ENCODE measurements at places on chromosomes 6 and 20.

- no peak for DNase-seq
Observed at GRCh38 chr6:18491308-18492045, 104.3 kb downstream of the RNF144B start.

- no peak for DNase-seq
Observed at GRCh38 chr6:74519163-74519562, 686.7 kb downstream of the COL12A1 start.

DNA sequence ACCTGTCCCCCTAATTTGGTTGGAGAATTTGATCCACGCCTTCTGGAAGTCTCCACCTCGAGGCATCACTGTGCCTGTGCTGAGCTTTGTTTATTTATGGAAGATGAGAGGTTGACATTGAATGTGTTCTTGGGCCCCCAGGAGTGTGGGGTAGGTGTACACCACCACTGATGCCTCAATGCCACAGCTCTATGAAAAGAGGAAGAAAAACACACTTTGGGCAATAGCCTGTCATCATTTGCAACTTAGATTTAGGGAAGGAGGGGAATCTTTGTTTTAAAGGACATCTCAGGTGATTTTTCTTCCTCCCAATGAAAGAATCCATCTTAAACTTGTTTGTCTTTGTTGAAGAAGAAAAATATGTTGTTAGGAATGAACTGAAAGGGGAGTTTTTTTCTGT is 42.6 kb downstream of the TBC1D7 start:
- no peak for DNase-seq

DNA sequence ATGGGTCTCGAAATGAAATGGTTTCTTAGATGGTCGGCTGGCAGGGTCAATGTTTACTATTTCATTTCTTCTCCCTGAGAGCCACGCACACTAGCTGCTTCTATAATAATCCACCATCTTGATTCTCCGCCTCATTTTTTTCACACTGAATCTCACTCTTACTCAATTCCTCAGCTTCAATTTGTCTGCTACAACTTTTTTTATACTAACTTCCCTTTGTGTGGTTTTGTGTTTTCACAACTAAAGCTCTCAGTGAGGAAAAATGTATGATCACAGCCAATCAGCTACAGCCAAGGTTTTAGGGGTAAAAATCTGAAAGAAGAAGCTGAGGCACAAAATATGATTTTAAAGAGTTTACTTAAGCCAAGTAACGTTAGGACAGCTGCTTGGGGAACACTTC is 1309.4 kb downstream of the EPHA7 start:
- DNase-seq, result no peak

GRCh38 chr20:53258741-53259140 is 286.6 kb downstream of the TSHZ2 start:
- DNase-seq, result no peak

- no peak for DNase-seq
Observed at GRCh38 chr6:150279533-150279932, 89.3 kb upstream of the IYD start.

DNA sequence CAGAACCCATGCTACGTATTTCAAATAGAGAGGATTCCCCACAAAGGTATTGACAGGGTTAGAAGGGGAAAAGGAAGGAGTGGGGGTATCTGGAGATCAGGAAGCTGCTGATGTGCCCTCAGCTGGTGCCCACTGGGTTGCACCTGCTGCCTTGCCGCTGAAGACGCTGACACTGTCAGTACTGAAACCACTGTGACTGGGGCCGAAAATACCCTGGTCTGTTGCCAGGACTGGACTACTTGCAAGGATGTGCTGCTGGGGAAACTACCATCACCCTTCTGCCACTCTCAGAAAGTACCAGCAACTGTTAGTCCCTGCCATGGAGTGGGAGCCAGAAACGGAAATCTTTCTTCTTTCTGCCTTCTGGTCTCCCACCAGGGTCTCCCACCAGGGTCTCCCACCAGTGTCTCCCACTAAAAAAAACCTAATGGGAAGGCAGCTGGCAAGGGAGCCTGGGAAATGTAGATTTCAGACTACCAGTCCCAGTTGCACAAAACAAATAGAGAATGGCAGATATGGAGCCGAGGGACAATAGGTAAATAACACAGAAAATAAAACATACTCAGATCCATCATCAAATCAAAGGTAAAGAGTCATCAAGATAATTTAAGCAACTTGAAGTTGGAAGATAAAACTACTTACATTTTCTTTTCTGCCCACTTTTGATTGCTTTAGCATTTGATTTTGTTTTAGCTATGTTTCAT is 204.8 kb downstream of the TPBG start:
- DNase-seq, result no peak

GRCh38 chr20:13340088-13340487 is 119.0 kb downstream of the ISM1 start:
- DNase-seq, result no peak

DNA sequence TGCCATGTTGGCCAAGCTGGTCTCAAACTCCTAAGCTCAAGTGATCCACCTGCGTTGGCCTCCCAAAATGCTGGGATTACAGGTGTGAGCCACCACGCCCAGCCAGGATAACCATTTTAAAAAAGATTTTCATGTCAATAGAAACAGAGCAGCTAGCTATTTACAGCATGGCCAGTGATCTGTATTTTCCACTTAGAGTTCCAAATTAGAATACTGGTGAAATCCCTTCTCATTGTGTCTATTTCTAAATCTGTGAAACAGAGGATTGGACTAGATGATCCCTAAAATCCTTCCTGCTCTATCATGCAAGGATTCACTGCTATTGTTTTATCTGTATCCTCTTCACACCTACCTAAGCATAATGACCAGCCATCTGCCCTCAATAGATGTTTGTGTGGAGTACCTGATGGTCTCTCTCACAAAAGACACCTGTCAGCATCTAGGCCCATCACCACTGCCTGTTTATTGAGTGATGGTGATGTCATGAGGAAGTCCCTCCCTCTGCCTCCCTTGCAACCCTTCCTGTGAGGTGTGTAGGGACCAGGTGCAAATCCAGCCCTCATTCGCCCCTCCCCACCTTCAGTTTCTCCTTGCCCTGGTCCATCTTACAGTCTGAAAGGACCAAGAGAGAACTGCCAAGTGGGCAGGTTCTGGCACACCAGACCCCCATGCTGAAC is 26.5 kb upstream of the SMIM29 start:
- DNase-seq, result no peak

- no peak for DNase-seq
Observed at GRCh38 chr6:21694168-21694567, 100.6 kb downstream of the SOX4 start.

DNA sequence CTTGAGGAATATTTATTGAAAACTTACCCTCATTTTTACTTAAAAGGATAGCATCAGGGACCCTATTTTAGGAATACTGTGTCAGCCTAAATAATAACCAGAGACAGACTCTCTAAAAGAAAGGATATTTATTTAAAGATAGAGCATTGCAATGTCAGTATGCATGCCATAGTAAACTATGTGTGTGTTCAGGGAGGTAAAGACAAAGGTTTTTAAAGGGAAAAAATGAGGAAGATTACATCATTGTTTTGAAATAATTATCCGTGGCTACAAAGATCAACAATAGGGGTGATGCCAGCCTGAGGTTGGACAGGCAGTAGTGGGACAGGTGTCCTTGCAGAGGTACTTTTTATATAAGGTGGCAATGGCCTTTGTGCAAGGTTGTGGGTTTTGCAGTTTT is 23.7 kb upstream of the CFAP206 start:
- no peak for DNase-seq

- DNase-seq, result no peak
Observed at GRCh38 chr6:46368169-46368536, 123.1 kb downstream of the RCAN2 start.

DNA sequence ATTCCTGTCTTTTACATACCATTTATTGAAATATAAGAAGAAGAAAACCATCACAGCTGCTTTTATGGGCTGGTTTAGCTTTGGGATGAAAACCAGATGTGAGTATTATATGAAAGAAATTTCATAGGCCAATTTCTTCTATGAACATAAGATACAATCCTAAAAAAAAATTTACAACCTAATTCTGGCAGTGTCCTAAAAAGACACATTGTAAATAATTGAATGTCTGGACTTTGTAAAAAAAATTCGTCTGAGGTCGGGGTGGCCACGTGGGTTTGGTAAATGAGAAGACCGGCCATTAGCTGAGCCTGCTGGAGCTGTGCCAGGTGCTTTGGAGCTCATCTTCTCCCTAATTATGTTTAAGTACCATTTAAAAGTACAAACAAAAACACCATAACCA is 26.8 kb downstream of the DACT2 start:
- no peak for DNase-seq

GRCh38 chr6:38262026-38262425 is 377.7 kb downstream of the BTBD9 start:
- no peak for DNase-seq

GRCh38 chr20:57860576-57860975 is 150.8 kb upstream of the PMEPA1 start:
- DNase-seq, result no peak

GRCh38 chr6:154399097-154399496 is 42.5 kb upstream of the IPCEF1 start:
- no peak for DNase-seq

GRCh38 chr6:24763578-24763977 is 11.2 kb upstream of the GMNN start:
- DNase-seq, result no peak

DNA sequence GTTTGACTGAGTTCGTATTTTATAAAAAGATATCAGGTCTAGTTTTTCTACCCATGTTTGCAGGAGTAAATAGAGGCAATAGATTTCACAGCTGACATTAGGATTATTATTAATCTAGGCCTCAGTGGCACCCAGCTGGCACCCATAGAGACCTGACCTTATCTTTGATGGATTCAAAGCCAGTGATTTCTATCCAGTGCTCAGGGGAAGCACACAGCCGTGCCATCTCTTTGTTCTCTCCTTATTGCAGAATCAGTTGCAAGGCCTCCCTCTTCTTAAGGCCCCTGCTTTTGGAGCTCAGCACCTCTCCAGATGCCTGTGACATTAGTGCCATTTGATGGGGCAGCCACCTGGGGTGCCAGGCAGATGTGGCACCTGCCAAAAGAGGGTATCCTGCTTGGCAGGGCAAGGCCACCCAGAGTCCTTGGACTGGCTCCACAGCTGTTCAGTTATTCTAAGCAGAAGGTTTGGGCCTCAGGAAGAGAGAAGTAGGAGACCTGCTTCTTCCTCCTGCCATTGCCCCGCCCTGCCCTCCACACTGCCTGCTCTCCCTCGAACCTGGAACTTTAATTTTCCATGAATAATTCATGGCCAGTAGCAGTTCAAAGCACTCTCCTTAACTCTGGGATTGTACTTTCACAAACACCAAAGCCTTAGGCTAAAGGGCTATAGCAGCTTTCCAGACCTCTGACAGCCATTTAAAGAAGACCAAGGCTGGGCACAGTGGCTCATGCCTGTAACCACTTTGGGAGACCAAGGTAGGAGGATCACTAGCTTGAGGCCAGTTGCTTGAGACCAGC is 206.3 kb downstream of the ZDHHC14 start:
- no peak for DNase-seq

GRCh38 chr20:46093531-46093930 is 3.8 kb upstream of the NCOA5 start:
- DNase-seq, result no peak

DNA sequence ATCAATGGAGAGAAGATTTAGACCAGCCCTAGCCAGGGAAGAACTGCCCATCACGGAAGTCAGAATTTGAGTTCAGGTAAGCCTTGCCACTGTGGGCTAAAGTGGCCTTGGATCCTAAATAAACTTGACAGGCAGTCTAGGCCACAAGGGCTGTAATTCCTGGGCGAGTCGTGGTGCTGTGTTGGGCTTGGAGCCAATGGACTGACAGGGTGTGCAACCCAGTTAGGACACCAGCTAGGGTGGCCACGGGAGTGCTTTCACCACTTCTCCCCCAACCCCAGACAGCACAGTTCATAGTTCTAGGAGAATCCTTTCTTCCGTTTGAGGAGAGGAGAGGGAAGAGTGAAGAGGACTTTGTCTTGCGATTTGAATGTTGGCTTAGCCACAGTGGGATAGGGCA is 422.4 kb downstream of the DOK5 start:
- DNase-seq, result no peak

DNA sequence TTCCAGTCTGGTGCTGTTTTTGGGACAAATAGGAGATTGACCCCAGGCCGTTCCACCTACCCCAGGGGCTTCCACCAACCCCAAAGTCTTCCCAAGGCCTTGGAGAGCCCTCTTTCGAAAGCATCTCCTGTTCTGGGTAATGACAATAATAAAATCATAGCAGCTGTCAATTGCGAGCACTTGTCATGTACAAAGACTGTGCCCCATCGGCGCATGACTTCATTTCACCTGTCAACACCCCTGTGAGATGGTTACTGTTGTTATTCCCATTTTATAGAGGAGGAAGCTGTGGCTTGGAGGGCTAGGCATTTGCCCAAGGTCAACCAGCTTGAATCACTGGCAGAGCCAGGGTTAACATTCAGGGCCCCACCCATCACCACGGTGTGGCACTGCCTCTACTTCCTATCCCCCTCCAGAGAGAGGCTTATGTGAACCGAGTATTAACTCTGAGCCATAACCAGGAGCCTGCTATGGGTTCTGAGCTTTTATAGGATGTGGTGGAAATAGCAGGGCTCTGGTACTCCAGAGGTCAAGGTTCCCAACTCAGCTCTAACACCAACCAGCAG is 51.2 kb downstream of the HNF4A start:
- no peak for DNase-seq

- peak; percentile 39 for DNase-seq
Observed at GRCh38 chr6:159762681-159763293, 942 bp downstream of the ACAT2 start.

DNA sequence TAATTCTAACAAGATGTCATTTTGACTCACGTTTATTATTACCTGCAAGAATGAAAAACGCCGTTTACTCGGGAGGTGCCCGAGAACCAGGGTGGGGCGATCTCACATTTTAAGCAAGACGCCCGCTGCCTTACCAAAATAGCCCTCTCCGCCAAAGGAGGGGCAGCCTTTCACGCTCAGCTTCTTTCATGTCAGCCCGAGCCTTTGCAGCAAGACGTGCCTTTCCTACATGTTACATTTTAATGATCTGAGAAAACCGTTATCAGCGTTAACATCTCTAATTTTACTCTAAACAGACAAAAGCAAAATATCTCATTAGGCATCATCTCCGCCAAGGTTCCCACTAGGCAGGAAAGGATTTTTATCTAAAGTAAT is 2.0 kb downstream of the BACH2 start:
- no peak for DNase-seq

- no peak for DNase-seq
Observed at GRCh38 chr20:37991157-37991866, 41.9 kb downstream of the TTI1 start.

- no peak for DNase-seq
Observed at GRCh38 chr6:34045771-34046170, 100.1 kb downstream of the GRM4 start.

DNA sequence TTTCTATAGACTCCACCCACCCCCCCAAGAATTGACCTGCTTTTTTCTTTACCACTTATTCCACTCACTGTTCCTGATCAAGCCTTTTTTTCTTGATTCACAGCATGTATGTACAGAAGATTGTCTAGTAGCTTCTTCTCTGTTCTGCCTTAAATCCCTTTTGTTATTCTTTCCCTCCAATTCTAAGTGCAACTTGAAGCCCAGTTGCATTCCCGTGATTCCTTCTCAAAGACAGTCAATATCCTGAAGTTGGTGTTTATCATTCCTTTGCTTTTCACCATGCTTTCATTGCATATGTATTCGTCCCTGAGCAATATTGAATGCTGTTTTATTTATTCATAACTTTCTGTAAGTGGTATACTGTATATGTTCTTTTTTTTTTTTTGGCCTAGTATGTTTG is 21.0 kb downstream of the XRN2 start:
- no peak for DNase-seq

GRCh38 chr6:30075790-30076732 is 492 bp upstream of the RNF39 start:
- peak; percentile 32 for DNase-seq

GRCh38 chr20:10362674-10363073 is 71.3 kb downstream of the MKKS start:
- no peak for DNase-seq
